ENCODE measurements at places on chromosomes 2 and 18. TPM values are rescaled to one million over a fixed set of nuclear protein-coding genes. Genes with fewer than 3 reads are reported as not detected.
A peak's percentile ranks its signal among the peaks of the same experiment; 100 is the strongest.

- no peaks in the 10 kb centered on the region for H3K27me3 ChIP-seq
- no peak overlapping the region for H3K4me3 ChIP-seq
- H3K27ac ChIP-seq: no peak overlapping the region
Measured at GRCh38 chr2:235217846-235218245, 266.0 kb downstream of the SH3BP4 start.

ANKRD36 gene
- 51.0 TPM for total RNA-seq

GRCh38 chr2:242056026-242056425, 186.5 kb downstream of the RTP5 start:
- no peak overlapping the region for H3K4me3 ChIP-seq
- peaks cover 42% of the 10 kb centered on the region for H3K27me3 ChIP-seq
- DNase-seq: no peak
- no peak overlapping the region for H3K27ac ChIP-seq

GRCh38 chr2:170012773-170013172, 165.2 kb upstream of the MYO3B start:
- peaks cover 3% of the 10 kb centered on the region for H3K4me1 ChIP-seq
- no peak overlapping the region for H3K27ac ChIP-seq
- H3K36me3 ChIP-seq: no peaks in the 10 kb centered on the region
- DNase-seq: no peak
- no peaks in the 10 kb centered on the region for H3K27me3 ChIP-seq
- H3K4me3 ChIP-seq: no peak overlapping the region

DYNAP gene
- total RNA-seq: not detected

- DNase-seq: no peak
- H3K4me3 ChIP-seq: no peak overlapping the region
- H3K27me3 ChIP-seq: no peaks in the 10 kb centered on the region
- no peak overlapping the region for H3K27ac ChIP-seq
- H3K4me1 ChIP-seq: no peaks in the 10 kb centered on the region
- no peaks in the 10 kb centered on the region for H3K36me3 ChIP-seq
Measured at GRCh38 chr18:45373286-45373880, 241.9 kb upstream of the SLC14A2 start.

DNA sequence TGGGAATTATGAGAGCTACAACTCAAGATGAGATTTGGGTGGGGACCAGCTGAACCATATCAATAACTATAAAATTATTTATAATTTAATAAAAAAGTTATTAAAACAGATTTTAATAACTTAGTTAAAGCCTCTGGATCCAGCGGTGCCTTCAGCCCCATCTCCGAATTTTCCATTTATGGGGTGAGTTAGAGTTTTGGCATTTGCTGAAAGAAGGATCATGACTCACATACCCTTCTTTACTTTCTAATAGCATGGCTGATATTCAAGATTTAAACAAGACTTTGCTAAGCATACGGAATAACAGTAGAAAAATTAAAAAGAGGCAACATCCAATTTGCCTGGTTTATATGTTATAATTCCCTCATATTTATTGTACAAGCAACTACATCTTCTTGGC, 94.5 kb downstream of the RDH14 start:
- no peak for DNase-seq
- H3K27me3 ChIP-seq: no peaks in the 10 kb centered on the region
- H3K27ac ChIP-seq: no peak overlapping the region

GRCh38 chr2:102983786-102984185, 222.0 kb downstream of the TMEM182 start:
- H3K27me3 ChIP-seq: no peaks in the 10 kb centered on the region
- no peak overlapping the region for H3K27ac ChIP-seq
- H3K4me1 ChIP-seq: no peaks in the 10 kb centered on the region
- H3K4me3 ChIP-seq: no peak overlapping the region
- DNase-seq: no peak
- H3K36me3 ChIP-seq: no peaks in the 10 kb centered on the region

GRCh38 chr2:25682082-25682481, 8.7 kb upstream of the DTNB start:
- no peak for DNase-seq
- H3K4me3 ChIP-seq: no peak overlapping the region
- H3K27ac ChIP-seq: no peak overlapping the region
- no peaks in the 10 kb centered on the region for H3K4me1 ChIP-seq
- H3K27me3 ChIP-seq: no peaks in the 10 kb centered on the region

GRCh38 chr18:46293742-46294181, 189.6 kb downstream of the HAUS1 start:
- no peaks in the 10 kb centered on the region for H3K27me3 ChIP-seq
- no peaks in the 10 kb centered on the region for H3K36me3 ChIP-seq
- H3K27ac ChIP-seq: no peak overlapping the region
- DNase-seq: no peak
- H3K4me3 ChIP-seq: no peak overlapping the region

TCF23 gene
- not detected for total RNA-seq

DNA sequence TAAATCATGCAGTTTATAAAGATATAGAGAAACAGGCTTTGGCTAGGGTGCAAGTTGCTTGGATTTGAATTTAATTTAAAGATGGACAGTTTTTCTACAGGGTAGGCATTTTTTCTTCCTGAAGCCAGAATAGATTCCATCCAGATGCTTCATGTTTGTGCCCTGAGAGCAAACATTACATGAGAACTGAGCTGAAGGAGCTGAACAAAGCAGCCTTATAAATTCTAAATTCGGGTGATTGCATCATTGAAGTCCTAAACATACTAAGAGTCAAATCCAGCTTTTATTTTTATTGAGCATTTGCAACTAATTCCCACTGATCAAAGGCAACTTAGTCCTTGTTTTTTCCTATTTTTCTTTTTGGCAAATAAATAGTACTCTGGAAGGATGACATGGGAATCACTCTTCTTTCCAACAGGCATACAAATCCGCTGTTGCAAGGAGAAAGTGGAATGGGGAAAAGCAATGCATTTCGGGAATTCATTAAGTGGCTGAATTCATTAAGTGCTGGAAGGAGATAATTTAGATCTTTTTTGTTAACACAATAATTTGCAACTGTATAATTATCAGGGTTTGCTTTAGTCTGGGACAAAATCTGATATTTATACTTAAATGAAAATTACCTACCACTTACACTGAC, 828.0 kb downstream of the SLC4A3 start:
- no peaks in the 10 kb centered on the region for H3K27me3 ChIP-seq
- H3K36me3 ChIP-seq: no peaks in the 10 kb centered on the region
- H3K27ac ChIP-seq: no peak overlapping the region
- DNase-seq: no peak
- H3K4me3 ChIP-seq: no peak overlapping the region

LANCL1 gene
- total RNA-seq: 60.6 TPM

- DNase-seq: peak; percentile 81
- H3K27me3 ChIP-seq: no peaks in the 10 kb centered on the region
- no peak overlapping the region for H3K27ac ChIP-seq
- H3K4me1 ChIP-seq: no peaks in the 10 kb centered on the region
- H3K36me3 ChIP-seq: no peaks in the 10 kb centered on the region
Measured at GRCh38 chr18:77635451-77635850, 385.8 kb downstream of the GALR1 start.

LBX2 gene
- total RNA-seq: not detected

GRCh38 chr2:143939626-143940330, 580.1 kb downstream of the ZEB2 start:
- no peak overlapping the region for H3K4me3 ChIP-seq
- H3K27me3 ChIP-seq: peaks cover 10% of the 10 kb centered on the region
- H3K4me1 ChIP-seq: peaks cover 19% of the 10 kb centered on the region
- no peak for DNase-seq

GRCh38 chr2:163664610-163665009, 71.2 kb downstream of the FIGN start:
- H3K4me1 ChIP-seq: peaks cover 40% of the 10 kb centered on the region
- no peaks in the 10 kb centered on the region for H3K27me3 ChIP-seq
- H3K27ac ChIP-seq: no peak overlapping the region

DNA sequence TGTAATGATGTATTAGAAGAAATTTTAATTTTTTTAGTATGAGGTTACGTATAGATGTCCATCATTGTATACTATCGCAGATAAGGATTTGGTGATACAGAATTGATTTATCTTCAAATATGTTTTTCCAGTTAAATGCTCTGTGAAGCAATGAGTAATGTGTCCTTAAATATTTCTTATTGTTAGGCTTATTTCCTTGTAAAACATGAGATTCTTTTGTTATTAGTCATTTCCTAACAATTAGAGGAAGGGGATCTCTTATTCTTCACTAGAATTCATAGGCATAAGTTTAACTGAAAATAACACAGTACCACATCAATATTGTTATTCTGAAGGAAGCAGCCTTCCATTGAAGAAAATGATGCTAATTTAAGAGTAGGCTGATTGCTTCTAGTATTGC, 15.5 kb upstream of the OTX1 start:
- no peak overlapping the region for H3K27ac ChIP-seq
- H3K27me3 ChIP-seq: no peaks in the 10 kb centered on the region
- H3K36me3 ChIP-seq: no peaks in the 10 kb centered on the region
- no peaks in the 10 kb centered on the region for H3K4me1 ChIP-seq
- no peak overlapping the region for H3K4me3 ChIP-seq

EFHD1 gene
- total RNA-seq: 8.7 TPM

DNA sequence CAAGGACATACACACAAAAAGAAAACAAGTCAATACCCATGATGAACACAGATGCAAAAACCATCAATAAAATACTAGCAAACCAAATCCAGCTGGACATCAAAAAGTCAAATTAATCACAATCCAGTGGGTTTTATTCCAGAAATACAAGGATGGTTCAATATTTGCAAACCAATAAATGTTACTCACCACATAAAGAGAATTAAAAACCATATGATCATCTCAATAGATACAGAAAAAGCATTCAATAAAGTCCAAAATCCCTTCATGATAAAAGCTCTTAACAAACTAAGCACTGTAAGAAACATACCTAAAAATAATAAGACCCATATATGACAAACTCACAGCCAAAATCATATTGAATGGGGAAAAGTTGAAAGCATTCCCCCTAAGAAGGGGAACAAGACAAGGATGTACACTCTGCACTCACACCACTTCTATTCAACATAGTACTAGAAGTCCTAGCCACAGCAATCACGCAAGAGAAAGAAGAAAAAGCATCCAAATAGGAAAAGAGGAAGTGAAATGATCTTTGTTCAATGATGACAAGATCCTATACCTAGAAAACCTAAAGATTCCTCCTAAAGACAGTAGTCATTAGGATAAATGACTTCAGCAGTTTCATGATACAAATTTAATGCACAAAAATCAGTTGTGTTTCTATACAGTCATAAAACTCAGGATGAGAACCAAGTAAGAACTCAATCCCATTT, 62.6 kb downstream of the TRAPPC8 start:
- no peaks in the 10 kb centered on the region for H3K27me3 ChIP-seq
- no peak overlapping the region for H3K4me3 ChIP-seq
- H3K4me1 ChIP-seq: no peaks in the 10 kb centered on the region
- H3K27ac ChIP-seq: no peak overlapping the region
- H3K36me3 ChIP-seq: no peaks in the 10 kb centered on the region
- DNase-seq: no peak

SCG2 gene
- total RNA-seq: 13.4 TPM

GRCh38 chr2:171629113-171629512, 58.2 kb upstream of the DYNC1I2 start:
- H3K4me1 ChIP-seq: no peaks in the 10 kb centered on the region
- DNase-seq: no peak
- no peaks in the 10 kb centered on the region for H3K27me3 ChIP-seq
- H3K36me3 ChIP-seq: no peaks in the 10 kb centered on the region
- no peak overlapping the region for H3K27ac ChIP-seq

- no peak overlapping the region for H3K27ac ChIP-seq
- no peaks in the 10 kb centered on the region for H3K27me3 ChIP-seq
- H3K4me1 ChIP-seq: no peaks in the 10 kb centered on the region
Measured at GRCh38 chr18:56501896-56502295, 136.5 kb downstream of the TXNL1 start.

GRCh38 chr2:59885541-59885940, 667.9 kb downstream of the BCL11A start:
- no peaks in the 10 kb centered on the region for H3K36me3 ChIP-seq
- no peak overlapping the region for H3K4me3 ChIP-seq
- no peak overlapping the region for H3K27ac ChIP-seq
- no peak for DNase-seq
- H3K27me3 ChIP-seq: no peaks in the 10 kb centered on the region
- no peaks in the 10 kb centered on the region for H3K4me1 ChIP-seq

- no peaks in the 10 kb centered on the region for H3K4me1 ChIP-seq
- H3K4me3 ChIP-seq: no peak overlapping the region
- H3K27ac ChIP-seq: no peak overlapping the region
- no peak for DNase-seq
Measured at GRCh38 chr18:77470569-77471413, 221.1 kb downstream of the GALR1 start.

CDH20 gene
- 0.27 TPM for total RNA-seq

DNA sequence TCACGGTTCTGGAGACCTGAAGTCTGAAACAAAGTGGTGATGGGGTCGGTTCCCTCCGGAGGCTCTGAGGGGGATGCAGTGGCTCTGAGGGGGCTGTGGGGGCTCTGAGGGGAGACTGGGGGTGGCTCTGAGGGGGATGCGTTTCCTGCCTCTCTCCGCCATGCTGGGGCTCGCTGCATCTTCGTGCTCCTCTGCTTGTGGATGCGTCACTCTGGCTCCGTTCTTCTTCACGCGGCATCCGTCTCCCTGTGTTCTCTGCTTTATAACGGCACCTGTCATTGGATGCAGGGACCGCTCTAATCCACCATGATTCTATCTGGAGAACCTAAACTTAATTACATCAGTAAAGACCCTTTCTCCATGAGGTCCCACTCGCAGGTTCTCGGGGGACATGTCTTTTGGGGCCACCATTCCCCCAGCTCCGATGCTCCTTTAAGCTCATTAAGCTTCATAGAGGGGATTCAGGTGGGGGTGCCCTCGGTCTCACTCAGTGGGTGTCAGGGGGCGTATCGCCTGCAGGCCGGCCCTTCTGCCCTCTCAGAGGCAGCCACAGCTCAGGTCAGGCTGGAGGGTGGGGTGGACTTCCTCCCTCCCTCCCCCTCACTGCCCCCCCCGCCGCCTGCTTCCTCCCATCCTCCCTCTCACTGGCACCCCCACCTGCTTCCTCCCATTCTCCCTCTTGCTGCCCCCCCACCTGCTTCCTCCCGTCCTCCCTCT, 18.4 kb downstream of the RTP5 start:
- H3K4me3 ChIP-seq: no peak overlapping the region
- H3K27ac ChIP-seq: no peak overlapping the region
- no peaks in the 10 kb centered on the region for H3K4me1 ChIP-seq
- H3K27me3 ChIP-seq: no peaks in the 10 kb centered on the region
- DNase-seq: no peak
- no peaks in the 10 kb centered on the region for H3K36me3 ChIP-seq

All from sigmoid colon (tissue), 7 donors.